ENCODE measurements at places on chromosomes 12 and 14. TPM values are rescaled to one million over a fixed set of nuclear protein-coding genes. Genes with fewer than 3 reads are reported as not detected.

PRR4 gene
- total RNA-seq = 0.28 TPM

LMNTD1 gene
- total RNA-seq = not detected

RNU4-1 gene
- total RNA-seq = under 0.01 TPM

NPFF gene
- total RNA-seq = not detected

- no peak for DNase-seq
Observed at GRCh38 chr12:72286526-72286925, 14.4 kb downstream of the TRHDE start.

DNA sequence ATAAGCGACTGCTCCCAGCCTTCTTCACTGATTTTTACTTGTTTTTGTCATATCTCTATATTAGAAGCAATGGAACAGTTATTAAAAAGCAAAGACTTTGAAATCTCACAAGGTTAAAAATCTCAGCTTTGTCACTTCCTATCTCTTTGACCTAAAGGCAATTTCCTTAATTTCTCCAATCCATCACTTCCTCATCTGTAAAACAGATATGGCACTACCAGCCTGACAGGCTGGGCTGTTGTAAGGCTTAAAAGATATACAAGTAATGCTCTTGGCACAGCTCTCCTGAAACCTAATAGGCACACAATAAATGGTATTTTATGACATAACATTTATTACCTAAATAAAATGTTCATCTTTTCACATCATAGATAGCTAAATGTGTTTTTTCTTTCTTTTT is 25.6 kb downstream of the ATXN2 start:
- no peak for DNase-seq

DNA sequence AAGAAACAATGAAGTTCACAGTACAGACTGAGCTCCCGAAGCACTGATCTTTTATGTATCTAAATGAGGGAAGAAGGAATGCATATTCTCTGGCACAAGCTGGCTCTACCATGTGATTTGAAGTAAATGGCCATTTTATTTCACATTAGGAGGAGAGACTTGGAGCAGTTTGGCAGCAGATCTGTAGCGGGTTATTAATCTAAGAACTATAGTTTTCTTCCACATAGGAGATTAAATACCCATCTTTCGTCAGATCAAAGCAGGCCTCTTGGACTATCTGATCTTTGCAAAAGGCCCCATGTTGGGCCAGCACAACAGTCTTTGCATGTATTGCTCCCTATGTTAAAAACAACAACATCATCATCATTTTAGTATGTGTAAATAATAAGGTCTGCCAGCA is 477.8 kb downstream of the ZFP36L1 start:
- DNase-seq = no peak

DNA sequence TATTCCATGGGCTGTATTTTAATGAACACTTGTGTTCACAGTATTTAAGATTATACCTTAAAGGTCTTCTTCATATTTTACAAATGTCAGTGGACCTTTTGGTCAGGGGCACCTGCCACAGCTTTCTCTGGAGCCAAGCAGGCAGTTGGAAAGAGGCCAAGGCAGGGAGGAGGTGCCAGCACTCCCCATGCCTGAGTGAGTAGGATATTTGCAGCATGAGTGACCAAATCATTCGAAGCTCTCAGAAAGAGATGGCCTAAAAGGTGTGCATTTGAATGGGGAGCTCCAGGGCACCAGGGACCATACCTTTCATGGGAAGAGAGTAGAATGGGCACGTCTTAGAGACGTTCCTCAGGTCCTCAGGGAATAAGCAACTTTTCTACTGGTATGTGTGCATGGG is 121.6 kb downstream of the GPR135 start:
- no peak for DNase-seq

DNA sequence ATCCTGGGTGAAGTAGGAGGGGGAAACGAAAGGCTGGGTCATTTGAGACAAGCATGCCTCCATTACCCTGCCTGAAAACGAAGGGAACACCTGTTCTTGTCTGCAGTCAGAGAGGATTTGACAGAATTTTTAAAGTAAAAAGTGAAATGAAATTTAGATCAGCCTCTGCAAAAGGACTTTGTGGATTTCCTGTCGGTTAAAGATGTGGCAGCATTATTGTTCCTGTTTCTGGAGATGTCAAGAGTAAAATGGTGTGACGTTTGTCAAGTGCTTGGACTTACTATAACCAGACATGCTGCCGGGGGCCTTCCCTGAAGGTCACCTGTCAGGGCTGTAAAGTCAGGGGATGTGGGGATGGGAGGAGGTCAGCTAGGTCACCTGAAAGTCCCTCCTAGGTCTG is 32.0 kb downstream of the NRXN3 start:
- DNase-seq = no peak

- DNase-seq = no peak
Observed at GRCh38 chr14:67756496-67756895, 54.8 kb downstream of the RDH12 start.

DNA sequence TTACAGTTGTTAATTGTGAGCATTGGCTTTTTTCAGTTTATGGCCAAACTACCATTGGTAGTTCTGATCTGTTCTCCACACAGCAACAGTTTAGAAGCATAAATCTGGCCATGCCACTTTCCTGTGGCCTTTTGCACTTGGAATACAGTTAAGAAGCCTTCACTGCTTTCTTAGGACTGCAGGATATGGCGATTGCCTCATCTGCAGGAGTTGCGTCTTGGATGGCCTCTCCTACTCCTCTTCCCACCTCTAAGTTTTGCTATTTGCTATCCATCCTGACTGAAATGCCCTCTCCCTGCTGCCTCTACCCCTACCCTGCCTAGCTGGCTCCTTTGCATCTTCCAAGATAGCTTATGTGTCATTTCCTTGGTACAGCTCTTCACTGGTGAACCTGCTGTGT is 12.8 kb upstream of the BMAL2 start:
- no peak for DNase-seq

- no peak for DNase-seq
Observed at GRCh38 chr12:79451978-79452377, 238.8 kb downstream of the PAWR start.

All from HT-29 (cell line).